ENCODE measurements at places on chromosomes 2 and 18.

GRCh38 chr2:53569957-53570727, 197.5 kb upstream of the CHAC2 start:
- DNase-seq = no peak

GRCh38 chr18:39564716-39565115, 1999.1 kb upstream of the CELF4 start:
- peak; percentile 34 for DNase-seq

- DNase-seq = no peak
Measured at GRCh38 chr2:18473241-18474181, 86.9 kb downstream of the RDH14 start.

- DNase-seq = no peak
Measured at GRCh38 chr18:67531929-67532328, 15.4 kb upstream of the DSEL start.

DNA sequence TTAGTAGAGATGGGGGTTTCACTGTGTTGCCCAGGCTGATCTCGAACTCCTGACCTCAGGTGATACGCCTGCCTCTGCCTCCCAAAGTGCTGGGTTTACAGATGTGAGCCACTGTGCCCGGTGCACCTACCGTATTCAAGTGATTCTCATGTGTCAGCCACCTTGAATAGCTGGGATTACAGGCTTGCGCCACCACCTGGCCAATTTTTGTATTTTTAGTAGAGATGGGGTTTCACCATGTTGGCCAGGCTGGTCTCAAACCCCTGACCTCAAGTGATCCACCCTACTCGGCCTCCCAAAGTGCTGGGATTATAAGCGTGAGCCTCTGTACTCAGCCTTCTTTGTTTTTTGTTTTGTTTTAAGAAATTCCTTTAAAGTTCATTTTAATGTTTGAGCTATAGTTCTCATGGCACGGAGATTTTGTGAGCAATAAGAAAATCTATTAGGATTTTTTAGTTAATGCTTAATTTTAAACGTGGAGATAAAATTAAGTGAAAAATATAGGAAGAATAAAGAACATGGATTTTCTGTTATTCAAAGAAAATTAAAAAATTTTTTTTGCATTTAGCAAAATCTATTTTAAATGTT, 242.6 kb downstream of the PHLPP1 start:
- peak; percentile 50 for DNase-seq

- no peak for DNase-seq
Measured at GRCh38 chr2:16615687-16616615, 49.7 kb downstream of the CYRIA start.

- no peak for DNase-seq
Measured at GRCh38 chr2:5946225-5947115, 254.3 kb downstream of the SOX11 start.

DNA sequence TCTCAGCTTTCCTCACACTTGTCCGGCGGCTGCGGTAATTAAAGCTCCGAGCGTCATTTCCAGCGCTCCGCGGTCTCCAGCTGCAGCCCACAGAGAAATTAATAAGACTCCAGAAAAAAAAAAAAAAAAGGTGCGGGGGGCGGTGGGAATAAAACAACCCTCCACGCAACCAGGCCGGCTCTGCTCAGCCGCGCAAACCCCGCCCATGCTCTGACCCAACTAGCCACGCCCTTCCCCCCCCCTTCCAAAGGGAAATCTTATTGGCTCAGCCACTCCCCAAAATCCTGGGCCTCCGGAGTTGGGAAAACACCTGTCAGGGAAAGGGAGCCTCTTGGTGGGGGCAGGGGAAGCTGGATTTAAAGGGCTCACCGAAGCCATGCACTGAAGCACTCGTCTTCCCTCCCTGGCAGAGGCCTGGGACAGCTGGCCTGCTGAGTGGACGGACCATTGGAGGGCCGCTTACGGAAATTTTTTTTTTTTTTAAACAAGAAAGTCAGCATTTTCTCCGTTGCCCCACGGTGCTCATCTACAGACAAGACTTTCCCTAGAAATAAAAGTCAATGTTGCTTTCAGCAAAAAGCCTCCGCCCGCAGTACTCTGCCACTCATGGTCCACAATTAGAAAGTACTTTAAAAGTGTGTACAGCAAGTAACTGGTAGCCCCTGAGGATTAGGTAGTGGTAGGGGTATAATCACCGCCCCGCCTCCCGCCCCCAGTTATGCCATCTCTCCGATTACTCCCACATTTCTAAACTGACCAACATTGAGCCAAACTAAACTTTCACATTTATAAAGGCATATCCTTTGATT, 674 bp upstream of the ERBB4 start:
- DNase-seq = peak; percentile 88

GRCh38 chr2:9017411-9017810, 13.9 kb upstream of the MBOAT2 start:
- no peak for DNase-seq

- DNase-seq = peak; percentile 11
Measured at GRCh38 chr2:46697830-46698323, 217.7 kb downstream of the MCFD2 start.

GRCh38 chr2:128466376-128466775, 147.7 kb upstream of the HS6ST1 start:
- no peak for DNase-seq

DNA sequence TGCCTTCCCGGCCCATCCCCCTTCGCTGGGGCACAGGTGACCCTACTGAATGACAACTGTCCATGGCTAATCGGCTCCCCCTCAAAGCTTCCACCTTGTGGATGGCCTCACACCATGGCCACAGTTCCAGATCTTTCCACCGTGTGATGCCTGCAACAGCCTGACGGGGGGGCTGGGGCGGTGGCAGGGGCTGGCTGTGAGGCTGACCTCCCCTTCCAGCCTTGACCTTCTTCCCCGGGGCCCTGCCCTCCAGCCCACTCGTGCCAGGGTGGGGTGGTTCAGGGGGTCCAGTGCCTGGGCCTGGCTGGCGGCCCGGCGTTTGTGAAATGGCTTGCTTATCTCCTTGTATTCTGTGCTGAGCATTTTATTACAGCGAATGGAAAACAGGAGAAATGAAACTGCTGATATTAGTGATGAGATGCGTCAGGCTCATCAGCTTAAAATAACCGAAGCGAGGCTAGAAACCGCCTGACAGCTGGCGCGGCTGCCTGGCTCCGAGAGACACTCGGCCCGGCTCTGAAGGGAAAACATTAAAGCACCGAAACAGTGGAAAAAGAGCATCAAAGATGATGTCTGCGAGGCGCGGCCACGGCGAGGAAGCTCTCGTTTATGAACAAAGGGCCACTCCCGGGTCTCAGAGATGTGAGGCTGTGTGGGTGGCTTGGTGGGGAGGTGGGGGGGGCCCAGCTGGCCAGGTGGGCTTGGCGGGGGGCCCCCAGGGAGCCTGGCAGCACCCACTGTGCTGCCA, 916 bp upstream of the PDCD1 start:
- no peak for DNase-seq

GRCh38 chr2:226431288-226431948, 368.2 kb downstream of the IRS1 start:
- no peak for DNase-seq

DNA sequence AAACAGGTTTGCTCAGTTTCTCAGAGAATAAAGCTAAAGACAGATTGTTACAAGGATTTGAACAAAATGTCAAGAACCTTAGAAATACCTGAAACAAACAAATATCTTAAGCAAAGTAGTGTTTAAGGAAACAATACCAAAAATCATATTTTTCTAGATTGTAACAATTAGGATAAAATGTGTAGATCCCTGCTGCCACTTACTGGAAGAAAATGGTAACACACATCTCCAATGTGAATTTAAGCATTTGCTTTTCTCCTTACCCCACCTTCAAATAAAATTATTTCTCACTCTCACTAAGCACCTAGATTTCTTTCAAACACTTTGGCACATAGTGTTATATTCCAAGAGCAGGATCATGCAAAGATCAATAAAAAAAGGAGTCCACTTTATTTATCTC, 34.9 kb downstream of the SUCLG1 start:
- no peak for DNase-seq

DNA sequence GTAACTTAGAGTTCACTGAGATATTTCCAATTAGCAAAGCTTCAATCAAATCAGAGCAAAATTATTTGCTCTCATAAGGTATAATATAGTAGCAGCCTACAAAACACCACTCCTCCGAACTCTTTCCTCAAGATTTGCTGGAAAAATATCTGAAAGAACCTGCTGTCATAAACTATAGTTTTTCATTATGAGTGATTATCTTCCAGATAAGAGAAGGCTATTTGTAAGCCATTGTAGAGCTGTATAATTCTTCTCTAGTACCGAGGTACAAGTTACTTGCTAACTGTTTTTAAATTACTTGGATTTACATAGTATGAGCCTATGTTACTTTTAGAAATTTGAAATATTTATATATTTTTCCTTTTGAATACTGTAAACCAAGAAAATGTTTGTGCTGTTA, 2.1 kb downstream of the NDC80 start:
- DNase-seq = no peak

Data from NCI-H146 (cell line).